Right ventricle myocardium inferior (tissue), 1 donor: ENCODE measurements at places on chromosomes 1 and 21.

DNA sequence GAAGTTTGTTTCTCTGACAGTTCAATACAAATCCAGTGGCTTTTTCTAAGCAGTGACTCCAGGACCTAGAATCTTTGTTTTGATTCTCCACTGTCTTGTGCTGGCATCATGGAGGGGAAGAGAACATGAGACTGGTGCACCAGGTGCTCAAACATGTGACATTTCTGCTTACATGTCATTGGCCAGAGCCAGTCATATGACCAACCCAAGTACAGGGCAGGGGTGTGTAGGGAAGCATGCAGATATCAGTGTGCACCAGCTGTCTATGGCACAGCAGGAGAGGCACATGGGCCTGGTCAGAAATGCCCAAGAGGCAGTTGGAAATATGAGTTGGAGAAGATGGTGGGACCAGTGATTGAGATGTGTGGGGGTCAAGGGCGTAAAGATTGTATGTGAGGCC, 297.0 kb downstream of the HHAT start:
- DNase-seq, result no peak

DNA sequence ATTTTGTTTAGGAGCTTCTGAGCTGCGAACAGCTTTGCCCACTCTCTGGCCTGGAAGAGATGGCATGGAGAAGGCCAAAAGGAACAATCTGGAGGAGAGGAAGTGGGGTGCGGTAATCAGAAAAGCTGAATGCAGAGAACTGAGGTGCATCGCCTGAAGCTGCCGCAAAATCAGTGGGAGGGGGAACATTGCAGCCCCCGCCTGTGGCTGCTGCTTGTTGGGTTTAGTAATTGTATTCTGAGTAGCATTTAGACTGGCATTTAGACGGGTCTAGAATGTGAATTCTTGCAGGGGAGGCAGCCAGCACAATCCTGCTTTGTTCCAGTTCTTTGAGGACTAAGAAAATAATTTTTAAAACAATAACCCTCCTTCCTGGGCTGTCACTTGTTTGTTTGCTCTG, 25.4 kb downstream of the NFASC start:
- no peak for DNase-seq

DNA sequence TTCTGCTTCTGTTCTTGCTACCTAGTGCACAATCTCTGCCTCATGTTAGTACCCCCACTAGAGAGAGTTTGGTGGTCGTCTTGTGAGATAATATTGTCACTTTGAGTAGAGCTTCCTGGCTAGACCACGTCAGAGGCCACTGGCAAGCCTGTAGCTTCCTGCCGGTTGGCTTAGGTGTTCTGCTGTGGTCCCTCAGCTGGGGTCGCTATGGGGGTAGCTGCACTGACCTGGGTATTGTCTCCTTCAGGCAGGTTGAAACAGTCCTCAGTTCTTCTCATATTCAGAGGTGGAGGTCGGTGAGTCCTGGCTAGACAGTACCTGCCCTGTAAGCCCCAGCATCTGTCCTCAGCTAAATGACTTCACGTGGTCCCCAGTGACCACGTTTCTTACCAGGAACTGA, 86.2 kb downstream of the C1orf94 start:
- DNase-seq, result no peak

DNA sequence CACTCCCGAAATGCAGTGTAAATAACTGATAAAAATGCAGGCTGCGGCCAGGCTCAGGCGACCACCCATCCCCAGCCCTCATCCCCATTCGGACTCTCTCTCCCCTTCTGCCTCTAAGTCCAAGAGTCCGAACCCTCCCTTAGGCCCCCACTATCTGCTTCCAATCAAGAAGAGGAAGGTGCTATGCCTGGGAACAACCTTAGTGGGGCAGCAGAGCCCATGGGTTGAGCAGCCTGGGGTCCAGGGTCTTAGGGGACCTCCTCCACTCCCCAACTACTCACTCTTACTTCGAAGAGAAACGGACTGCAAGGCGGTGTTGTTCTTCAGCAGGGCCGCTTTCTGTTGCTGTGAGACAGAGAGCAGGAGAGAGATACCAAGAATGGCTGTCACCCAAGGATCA, 12.2 kb downstream of the ARHGEF2 start:
- no peak for DNase-seq

- no peak for DNase-seq
These were observed 25.5 kb upstream of the CAP1 start for GRCh38 chr1:40014812-40015594.

DNA sequence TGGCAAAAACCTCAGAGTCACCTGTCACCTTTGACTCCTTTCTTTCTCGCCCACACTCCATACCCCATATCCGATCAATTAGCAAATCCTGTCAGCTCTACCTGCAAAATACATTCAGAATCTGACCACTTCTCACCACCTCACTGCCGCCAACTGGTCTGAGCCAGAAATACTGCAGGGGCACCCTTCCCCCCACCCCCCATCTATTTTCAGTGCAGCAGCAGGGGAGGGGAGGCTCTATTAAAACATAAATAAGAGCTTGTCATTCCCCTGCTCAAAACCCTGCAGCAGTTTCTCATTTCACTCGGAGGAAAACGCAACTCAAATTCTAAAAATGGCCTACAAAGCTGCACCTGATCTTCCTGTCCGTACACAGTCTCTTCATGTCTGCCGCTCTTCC, 3.9 kb downstream of the PKLR start:
- DNase-seq, result no peak

GRCh38 chr1:44089371-44090048, 29.1 kb upstream of the KLF17 start:
- DNase-seq, result no peak

DNA sequence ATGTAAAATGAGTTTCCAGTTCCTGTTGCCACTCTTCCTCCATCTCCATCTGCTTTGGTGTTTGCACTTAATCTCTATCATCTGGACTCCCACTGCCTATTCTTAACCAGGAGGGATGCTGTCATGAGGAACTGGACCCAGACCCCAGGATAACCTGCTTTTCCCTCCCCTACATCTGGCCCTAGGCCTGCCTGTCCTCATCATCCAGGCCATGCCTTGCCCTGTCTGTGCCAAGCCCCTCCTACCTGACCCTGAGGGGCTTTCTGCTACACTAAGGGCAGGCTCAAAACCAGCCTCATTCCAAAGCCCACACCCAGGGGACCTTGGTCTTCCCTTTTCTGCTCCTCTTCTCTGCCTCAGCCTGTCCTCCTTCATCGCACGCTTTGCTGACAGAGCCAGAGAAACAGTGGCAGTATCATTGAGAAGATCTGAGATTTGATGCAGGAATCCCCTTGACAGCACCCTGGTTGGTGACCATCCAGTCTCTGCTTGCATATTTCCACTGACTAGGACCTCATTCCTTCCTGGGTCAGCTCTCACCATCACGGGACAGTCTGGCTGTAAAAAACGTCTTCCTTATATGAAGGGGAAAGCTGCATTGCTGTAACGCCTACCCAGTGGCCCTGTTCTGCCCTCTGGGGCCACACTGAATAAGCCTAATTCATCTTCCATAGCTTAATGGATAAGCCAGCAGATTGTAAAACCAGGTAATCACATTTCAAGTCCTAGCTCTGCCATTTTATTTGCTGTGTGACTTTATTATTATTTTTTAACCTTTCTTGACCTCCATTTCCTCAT, 38.8 kb downstream of the PLXNA2 start:
- DNase-seq, result no peak

GRCh38 chr1:223199094-223199647, 56.1 kb upstream of the TLR5 start:
- no peak for DNase-seq

GRCh38 chr1:9690440-9691107, 39.0 kb downstream of the PIK3CD start:
- DNase-seq, result no peak

GRCh38 chr1:209628618-209629299, 23.5 kb downstream of the LAMB3 start:
- DNase-seq, result no peak

DNA sequence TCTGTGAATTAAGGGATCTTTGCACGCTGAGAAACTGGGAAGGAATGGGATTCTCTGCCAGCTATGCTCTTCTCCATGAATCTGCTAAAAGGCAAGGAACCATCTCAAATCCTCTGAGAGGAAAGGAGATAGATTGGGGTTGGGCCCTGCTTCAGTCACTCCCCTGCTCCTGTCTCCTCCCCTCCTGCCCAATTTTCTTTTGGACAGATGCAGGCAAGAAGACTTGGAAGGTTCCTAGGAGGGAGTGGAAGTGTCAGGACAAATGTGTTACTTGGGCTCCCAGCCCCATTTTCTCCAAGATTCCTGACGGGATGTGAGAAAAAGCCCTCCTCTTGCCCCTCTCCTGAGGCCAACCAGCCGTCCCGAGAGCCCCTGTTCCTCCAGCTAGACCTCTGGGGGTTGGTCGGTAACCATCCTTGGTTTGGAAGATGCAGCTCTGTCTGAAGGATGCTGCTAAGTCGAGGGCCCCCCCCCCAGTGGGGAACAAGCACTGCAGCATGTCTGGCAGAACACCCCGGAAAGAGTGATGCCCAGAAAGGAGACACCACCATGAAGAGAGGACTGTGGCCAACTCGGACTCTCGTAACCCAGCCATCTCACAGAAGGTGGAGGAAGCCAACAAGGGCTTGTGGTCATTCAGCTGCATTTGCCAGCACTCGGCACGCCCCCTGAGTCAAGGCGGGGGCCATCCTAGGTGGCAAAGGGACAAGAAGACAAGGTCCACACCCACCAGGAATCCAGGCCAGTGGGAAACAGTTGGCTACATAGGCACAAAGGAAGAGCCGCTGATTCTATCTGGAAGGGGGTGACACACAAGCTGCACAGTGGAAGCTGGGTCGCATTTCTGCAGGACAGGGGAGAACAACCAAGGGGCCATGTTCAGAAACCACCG, 43.7 kb downstream of the CDK18 start:
- DNase-seq, result no peak

GRCh38 chr1:166032572-166033371, 134.0 kb downstream of the FAM78B start:
- DNase-seq, result no peak

- no peak for DNase-seq
These were observed 143.4 kb downstream of the SYF2 start for GRCh38 chr1:25088946-25089345.

DNA sequence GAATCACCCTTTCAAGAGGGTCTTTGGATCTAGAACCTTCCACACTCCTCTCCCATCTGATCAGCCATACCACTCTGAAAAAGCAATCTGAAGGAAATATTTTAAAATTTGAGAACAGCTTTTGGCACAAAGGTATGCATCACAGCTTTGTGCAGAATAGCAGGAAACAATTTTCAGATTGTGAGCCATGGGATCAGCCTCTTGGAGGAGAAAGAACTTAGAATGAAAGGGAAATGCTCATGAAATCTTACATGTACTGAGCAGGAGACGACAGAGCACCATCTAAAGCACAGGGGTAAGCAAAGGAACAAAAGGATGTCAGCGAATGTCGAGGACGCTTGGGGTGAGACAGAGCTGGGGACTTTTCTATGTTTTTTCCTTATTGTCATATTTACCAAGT, 54.4 kb downstream of the EDN2 start:
- DNase-seq, result no peak

DNA sequence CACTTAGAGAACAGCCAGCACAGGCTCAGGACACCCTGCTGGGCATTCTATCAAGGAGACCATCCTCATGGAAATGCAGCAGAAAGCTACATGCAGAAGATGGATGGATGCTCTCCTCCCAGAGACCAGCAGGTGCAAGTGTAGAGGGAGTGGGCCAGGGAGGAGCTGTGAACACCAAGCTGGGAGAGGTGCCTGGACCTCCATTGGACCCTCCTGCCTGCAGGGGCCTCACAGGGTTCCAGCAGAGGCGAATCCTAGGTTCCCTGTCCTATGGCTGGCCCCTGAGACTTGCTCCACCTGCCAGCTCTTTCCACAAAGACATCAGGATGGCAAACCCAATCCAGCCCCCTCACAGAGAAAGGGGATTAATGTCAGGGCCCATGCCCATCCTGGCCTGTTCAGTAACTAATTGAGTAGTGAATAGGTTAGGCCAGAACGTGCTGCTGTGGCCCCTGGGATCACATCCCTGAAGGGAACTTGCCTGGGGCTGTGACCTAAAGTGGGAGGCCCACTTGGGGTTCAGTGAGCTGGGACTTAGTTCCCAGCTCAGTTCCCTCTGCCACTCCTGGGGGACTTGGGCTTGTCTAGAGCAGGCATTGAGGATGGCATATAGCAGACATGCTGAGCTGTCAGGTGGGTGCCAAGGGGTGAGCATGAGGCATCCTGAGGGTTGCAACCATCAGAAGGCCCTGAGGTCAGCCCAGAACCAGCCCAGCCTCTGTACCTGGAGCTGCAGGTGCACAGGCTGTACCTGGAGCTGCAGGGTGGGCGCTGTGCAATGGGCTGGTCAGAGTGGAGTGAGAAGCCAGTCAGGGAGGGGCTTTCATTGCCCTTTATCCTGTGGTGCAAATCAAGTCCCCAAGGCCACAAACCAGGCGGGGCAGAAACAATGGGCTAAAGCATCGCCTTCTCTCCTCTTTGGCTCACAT, 22.9 kb upstream of the ZNF678 start:
- DNase-seq, result no peak

- no peak for DNase-seq
These were observed 167.0 kb downstream of the NEGR1 start for GRCh38 chr1:72115290-72115689.

DNA sequence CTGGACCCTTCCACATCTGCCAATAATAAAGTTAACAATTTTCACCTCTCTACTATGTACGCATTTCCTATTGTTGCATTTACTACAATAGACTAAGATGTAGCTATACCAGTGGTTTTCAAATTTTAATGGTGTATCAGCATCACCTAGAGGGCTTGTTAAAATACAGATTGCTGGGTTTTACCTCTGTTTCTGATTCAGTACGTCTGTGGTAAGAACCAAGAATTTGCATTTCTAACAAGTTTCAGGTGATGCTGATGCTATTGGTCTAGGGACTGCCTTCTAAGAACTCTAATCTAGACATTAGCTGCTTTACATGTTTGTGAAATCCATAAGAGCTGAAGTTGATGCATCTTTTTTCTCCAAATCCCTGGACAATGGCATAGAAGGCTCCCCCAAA, 59.7 kb downstream of the ERICH3 start:
- DNase-seq, result no peak

- DNase-seq, result no peak
These were observed 29.3 kb downstream of the NTMT2 start for GRCh38 chr1:170175041-170175440.

GRCh38 chr1:112889052-112889768, 66.8 kb downstream of the SLC16A1 start:
- DNase-seq, result no peak

DNA sequence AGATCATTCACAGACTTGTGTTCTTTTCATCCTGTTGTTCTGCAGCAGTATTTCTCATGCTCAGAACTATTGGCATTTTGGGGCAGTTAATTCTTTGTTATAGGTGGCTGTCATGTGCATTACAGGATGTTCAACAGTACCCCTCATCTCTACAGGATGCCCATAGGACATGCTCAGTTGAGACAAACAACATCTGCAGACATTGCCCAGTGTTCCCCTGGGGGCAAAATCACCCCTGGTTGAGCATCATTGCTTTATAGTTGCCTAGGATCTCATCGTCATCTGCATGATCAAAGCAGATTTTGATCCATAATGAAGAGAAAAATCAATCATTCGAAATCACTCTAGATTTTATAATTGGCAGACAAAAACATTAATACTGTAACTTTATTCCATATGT, 222.5 kb upstream of the CACYBP start:
- no peak for DNase-seq

GRCh38 chr1:85375493-85375892, 89.5 kb downstream of the DDAH1 start:
- no peak for DNase-seq
